ENCODE measurements at places on chromosomes 2 and 18. TPM values are rescaled to one million over a fixed set of nuclear protein-coding genes. Genes with fewer than 3 reads are reported as not detected.

SERPINB3 gene
- total RNA-seq = not detected

DNA sequence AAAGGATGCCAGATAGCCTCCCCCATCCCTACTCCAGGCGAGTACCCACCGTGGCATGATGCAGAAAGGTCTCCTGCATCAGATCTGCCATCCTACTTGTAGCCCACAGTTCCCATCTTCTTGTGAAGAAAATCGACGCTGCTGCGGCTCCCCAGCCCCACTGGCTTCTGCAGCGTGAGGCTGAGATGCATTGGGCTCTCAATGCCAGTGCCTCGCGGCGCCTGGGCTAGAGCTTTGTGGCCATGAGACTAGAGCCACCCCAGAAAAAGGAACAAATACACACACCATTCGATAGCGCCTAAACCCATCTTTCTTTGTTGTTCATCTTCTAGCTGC lies 2.8 kb downstream of the NOL4 start:
- DNase-seq = no peak

LBH gene
- 34.9 TPM for total RNA-seq

ALKAL2 gene
- total RNA-seq = 5.7 TPM

GRCh38 chr2:145851730-145852129 lies 1331.8 kb upstream of the ZEB2 start:
- DNase-seq = no peak

DNA sequence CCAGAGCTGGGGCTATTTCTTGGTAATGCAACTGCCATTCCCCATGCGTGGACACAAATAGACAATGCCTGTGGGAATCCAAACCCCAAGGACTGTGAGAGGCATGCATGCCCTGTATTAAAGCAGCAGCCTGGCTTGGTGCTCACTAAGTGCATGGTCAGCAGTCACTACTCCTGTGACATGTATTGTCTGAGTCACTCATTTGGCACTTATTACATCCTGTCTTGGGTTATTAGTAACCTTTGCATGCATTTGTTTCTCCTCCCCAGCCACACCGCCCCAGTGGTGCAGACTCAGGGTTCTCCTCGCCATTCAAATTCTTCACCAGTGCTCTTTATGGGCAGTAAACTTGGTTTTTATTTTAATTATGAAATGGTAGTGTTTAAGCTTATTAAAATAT lies 30.2 kb downstream of the PRKCE start:
- DNase-seq = no peak

GRCh38 chr2:51028829-51029228 lies 3.1 kb downstream of the NRXN1 start:
- DNase-seq = no peak

DNA sequence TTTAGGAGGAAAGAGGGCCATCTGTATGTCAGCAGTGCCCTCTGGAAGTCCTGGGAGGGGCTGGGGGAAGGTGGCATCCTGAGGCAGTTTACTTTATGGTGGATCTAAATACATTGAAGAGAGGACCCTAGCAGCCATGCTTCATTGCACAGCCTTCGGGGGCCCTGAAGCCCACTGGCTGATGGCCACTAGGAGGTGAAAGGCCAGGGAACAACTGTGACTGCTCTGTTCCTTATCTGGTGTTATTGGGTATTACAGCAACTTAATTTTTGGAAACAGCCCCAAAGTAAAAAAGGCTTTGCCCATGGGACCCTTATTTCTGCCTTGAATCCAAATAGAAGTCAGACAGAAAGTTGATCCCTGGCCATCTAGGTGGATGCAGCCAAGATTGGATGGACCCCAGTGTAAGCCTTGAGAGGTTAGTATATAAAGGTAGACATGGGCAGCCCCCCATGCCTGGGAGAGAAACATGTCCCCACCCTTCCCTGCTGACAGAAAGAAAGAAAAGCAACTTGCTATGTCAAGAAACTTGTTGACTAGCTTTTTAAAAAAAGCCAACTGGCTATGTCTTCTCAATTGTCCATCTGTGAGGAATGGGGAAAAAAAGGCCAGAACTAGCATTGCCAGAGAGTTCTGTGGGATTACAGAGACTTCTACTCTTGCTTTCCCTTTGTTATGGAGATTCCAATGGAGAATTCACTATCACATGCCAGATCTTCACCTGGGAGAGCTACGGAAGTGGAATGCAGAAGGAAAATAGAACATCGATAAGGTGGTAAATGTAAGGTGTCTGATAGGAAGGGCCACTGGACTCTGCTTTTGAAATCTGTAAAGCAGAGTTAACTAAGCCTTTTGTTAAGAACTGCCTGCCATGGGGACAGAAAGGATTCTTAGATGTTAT lies 58.6 kb upstream of the OSR1 start:
- no peak for DNase-seq

APOB gene
- 8.5 TPM for total RNA-seq

DNA sequence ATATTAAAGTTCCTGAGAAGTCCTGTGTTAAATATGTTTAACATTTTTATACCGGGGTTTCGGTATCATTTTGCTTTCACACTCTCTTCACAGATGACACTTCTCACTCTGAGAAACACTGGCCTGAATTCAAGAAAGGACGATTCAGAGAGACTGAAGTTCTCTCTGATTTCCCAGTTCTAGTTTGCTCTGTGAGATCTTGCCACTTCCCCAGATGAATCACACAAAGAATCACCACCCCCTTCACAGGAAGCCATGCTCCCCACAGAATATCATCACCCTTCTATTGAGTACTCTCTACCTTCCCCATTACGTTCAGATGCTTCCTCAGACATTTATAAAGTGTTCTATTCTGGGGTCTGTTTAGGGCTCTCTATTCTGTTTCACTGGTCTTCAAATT lies 16.1 kb upstream of the CD207 start:
- DNase-seq = no peak

- no peak for DNase-seq
Observed at GRCh38 chr2:36762764-36763490, 66.4 kb downstream of the VIT start.

GRCh38 chr18:32552421-32553030 lies 81.8 kb upstream of the GAREM1 start:
- DNase-seq = no peak

DNA sequence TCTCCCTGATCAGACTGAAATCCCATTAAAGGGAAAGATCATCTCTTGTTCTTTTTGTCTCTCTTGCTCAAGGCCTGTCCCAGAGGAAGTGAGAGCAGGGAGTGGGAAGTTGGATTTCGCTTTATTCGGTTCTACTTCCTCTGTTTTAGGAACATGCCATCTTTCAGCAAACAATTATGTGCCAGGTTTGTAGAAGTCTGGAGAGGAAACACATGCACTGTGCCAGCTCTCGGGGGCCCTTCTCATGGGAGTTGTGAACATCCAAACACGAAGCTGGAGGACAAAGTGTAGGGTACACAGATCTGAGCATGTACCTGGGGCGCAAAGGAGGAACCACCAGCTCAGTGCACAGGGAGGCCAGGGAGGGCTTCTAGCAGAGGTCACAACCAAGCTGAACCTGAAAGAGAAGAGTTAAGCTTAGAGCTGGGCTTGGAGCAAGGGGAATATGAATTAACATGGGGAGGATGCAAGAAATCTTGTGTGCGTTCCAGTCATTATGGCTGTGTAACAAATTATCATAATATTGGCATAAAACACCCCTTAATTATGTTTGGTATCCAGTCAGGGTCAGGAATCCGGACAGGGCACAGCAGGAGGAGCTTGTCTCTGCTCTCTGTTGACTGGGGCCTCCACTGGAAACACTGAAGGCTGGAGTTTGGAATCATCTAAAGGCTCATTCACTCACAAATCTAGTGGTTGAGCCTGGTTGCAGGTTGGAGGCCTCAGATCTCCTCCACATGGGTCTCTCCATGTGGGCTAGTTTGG lies 128.6 kb downstream of the ZFP36L2 start:
- DNase-seq = peak; percentile 60

GRCh38 chr2:13522096-13522495 lies 805.4 kb downstream of the TRIB2 start:
- no peak for DNase-seq

GRCh38 chr18:44602845-44603244 lies 77.8 kb upstream of the SETBP1 start:
- no peak for DNase-seq

DNA sequence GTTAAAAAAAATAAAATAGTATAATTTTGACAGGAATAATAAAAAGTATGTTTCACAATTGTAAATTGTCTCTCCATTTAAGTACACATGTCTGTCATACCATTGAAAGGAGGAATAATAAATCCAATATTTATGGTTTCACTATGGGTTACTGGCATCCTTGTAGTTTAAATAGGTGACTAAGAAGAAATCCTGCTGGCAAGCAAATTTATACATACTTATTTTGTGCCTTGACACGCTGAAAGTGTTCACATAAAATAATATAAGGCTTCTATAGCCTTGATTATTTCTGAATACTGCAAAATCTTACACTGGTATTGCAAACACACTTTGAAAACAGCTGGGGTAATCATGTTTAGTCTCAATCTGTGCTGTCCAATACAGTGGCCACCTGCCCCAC lies 138.3 kb upstream of the ETAA1 start:
- no peak for DNase-seq

- DNase-seq = no peak
Observed at GRCh38 chr18:64618390-64618789, 469.5 kb upstream of the LINC00305 start.

SP5 gene
- total RNA-seq = 0.26 TPM

KLHL14 gene
- 0.45 TPM for total RNA-seq

IL36B gene
- total RNA-seq = not detected

Measured in mesenteric fat pad (tissue), 1 donor.